ENCODE measurements at places on chromosomes 3 and 15.
A peak's percentile ranks its signal among the peaks of the same experiment; 100 is the strongest.

GRCh38 chr15:36601497-36601932 is 22.1 kb downstream of the CDIN1 start:
- DNase-seq, result peak; percentile 84

GRCh38 chr3:161310649-161311423 is 60.5 kb downstream of the SPTSSB start:
- DNase-seq, result no peak

- DNase-seq, result peak; percentile 28
These were observed 59.8 kb upstream of the CACNA2D3 start for GRCh38 chr3:54062546-54062945.

GRCh38 chr3:172372895-172373294 is 75.4 kb downstream of the GHSR start:
- DNase-seq, result no peak

DNA sequence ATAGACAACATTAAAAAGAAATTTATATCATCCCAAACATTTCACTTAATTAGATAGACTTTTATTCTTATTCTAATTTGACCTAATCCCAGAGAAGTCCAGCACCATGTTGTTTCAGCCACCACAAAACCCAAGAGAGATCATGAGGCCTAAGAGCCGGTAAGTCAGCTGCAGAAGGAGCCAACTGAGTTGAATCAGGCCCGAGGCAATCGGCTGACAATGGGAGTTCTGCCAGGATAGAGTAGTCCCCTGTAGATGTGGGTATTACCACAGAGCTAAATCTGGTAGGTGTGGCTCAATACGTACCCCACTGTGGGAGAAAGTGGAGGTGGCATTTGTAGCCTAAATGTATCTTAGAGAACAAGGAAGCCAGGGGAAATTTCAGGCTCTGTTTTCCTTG is 49.7 kb upstream of the UMPS start:
- no peak for DNase-seq

GRCh38 chr3:60755094-60755493 is 496.2 kb downstream of the FHIT start:
- peak; percentile 58 for DNase-seq

DNA sequence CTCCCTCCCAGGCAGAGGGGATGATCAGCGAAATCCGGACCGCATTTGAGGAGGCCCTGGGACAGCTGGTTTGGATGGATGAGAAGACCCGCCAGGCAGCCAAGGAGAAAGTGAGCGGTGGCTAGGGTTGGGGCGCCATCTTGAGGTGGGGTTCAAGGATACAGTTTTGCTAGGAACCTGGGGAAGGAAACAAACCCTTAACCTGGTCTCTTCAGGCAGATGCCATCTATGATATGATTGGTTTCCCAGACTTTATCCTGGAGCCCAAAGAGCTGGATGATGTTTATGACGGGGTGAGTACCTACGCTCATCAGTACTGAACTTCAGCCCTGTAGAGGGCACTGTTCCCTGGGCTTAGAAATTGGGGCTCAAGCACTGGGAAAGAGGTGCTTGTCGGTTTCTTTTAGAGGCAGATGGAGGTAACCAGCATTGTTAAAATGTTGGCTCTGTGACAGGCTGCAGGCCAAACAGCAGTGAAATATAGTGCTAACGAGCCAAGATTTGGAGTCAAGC is 9.6 kb upstream of the PSMD2 start:
- peak; percentile 47 for DNase-seq

GRCh38 chr15:100169615-100170290 is 172.0 kb downstream of the ADAMTS17 start:
- DNase-seq, result no peak

DNA sequence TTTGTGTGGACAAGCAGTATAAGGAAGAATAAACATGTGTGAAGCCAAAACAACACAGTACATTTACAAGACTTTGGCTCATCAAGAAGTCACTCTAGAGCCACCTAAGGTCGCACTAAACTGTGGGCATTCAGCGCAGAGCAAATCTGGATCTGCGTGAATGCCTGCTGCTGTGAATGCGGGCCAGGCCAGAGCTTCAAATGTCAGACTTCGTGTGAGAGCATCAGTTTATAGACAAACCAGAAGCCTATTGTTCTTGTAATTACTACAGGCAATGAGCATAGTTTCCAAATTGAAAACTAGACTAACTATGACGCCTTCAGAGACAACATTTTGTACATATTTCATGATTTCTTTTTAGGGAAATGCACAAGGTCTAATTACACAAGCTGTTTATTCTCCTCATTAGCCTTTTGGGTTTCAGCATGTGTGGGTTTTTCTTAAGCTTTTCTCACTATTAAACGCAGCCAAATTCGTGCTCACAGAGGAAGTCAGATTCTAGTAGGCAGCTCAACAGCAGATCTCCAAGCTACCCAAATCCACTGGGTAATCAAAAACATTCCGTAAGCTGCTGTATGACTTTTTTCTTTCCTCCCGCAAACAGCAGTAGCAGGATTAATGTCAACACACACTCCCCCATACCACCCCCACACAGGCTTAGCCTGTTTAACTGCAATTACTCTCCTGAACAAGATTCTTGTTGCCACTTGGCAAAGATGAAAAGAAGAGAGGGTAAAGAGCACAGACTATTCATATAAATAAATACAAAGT is 84.5 kb upstream of the SETMAR start:
- DNase-seq, result no peak

DNA sequence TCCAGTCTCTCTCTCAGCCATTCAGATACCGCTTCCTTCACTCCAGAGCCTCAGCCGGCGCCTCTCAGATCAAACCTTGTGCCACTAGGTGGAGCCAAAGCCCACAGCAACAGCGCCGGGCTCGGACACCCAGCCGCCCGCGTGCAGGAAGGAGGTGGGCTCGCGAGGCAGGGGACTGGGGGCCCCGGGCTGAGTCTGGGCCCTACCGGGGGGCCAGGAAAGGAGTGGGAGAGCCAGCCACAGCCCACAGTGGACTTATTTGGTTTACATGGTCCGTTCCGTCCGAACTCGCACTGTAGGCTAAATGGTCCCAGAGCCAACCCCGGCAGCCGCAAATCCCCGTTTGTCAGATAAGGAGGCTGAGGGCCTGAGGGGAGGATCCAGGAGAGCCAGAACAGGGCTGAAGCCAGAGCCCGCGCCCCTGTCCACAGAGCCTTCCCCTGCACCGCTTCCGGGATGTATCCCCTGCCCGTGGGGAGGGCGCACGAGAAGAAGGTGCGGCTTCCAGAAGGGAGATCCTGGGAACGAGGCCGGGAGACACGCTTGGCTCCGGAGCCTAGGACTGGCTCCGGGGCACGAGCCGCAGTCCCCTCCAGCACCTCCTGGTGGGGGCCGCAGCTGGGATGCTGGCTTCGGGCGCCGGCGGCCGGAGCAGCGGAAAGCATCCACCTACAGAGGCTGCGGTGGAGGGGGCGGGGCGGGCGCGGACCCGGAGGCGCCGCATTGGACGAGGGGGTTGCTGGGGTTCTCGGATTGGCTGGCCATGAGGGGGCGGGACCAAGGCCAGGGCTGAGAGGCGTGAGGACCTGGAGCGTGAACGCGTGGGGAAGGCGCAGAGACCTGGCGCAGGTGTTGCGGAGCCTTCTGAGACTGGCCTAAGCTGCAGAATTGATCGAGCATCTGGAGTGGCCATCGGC is 6.5 kb upstream of the CYP11A1 start:
- peak; percentile 85 for DNase-seq

GRCh38 chr3:72273615-72274014 is 488.7 kb upstream of the PROK2 start:
- peak; percentile 67 for DNase-seq

DNA sequence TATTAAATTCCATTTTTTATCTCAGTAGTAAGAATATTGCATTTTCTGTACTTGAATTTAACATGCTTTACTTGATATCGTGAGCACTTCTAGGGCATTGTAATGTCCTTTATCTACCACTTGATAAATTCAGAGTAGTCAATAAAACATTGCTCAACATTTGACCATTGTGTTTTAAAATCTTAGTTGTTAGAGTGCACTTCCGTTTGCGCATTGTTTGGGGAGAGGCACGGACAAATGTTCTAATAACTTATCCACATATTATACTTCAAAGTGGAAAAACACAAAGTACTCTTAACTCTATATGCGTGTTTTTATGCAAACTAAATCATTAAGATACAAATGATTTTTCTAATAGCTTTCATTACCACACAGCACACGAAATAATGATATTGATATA is 419 bp downstream of the FAM227B start:
- DNase-seq, result peak; percentile 26
